Panc1 (cell line): ENCODE measurements at places on chromosomes 11 and 22. TPM values are rescaled to one million over a fixed set of nuclear protein-coding genes. Genes with fewer than 3 reads are reported as not detected.
A peak's percentile ranks its signal among the peaks of the same experiment; 100 is the strongest.

Gene EFCAB6
- total RNA-seq: 0.21 TPM

- peak overlapping the region; percentile 71 for H3K27ac ChIP-seq
- H3K4me1 ChIP-seq: peaks cover 72% of the 10 kb centered on the region
- H3K27me3 ChIP-seq: no peaks in the 10 kb centered on the region
- peaks cover 7% of the 10 kb centered on the region for H3K36me3 ChIP-seq
These were observed 7.6 kb downstream of the RPL3 start for GRCh38 chr22:39311592-39312400.

- no peak for DNase-seq
- H3K4me3 ChIP-seq: no peak overlapping the region
- peaks cover 14% of the 10 kb centered on the region; the same call in 1 of the 2 replicates for H3K27me3 ChIP-seq
- no peak overlapping the region for H3K27ac ChIP-seq
These were observed 1.5 kb downstream of the TUB start for GRCh38 chr11:8082391-8083087.

GRCh38 chr11:86740628-86741483 is 59.5 kb upstream of the PRSS23 start:
- peak overlapping the region; percentile 99 for H3K27ac ChIP-seq
- no peaks in the 10 kb centered on the region for H3K27me3 ChIP-seq
- H3K4me3 ChIP-seq: no peak overlapping the region
- H3K36me3 ChIP-seq: no peaks in the 10 kb centered on the region
- H3K4me1 ChIP-seq: peaks cover 80% of the 10 kb centered on the region

DNA sequence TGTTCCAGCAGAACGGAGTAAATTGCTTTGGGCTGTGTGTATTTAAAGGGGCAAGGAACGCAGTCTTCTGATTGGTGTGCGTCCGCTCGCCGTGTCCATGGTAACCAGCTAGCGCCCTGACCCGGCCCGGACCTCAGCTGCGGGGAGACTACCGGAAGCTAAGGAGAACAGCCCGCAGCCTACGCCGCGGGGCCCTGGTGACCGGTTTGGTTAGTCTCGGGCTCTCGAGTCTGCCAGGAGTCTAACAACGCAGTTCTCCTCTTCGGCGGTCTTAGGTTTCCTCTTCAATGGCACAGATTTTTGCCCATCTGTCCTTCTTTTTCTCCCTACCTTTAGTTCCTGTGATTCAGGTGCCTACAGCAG is 3.5 kb upstream of the OR56A3 start:
- no peaks in the 10 kb centered on the region; the same call in 1 of the 2 replicates for H3K27me3 ChIP-seq
- H3K4me1 ChIP-seq: no peaks in the 10 kb centered on the region
- DNase-seq: no peak
- no peak overlapping the region for H3K27ac ChIP-seq
- H3K4me3 ChIP-seq: no peak overlapping the region
- H3K36me3 ChIP-seq: no peaks in the 10 kb centered on the region

DNA sequence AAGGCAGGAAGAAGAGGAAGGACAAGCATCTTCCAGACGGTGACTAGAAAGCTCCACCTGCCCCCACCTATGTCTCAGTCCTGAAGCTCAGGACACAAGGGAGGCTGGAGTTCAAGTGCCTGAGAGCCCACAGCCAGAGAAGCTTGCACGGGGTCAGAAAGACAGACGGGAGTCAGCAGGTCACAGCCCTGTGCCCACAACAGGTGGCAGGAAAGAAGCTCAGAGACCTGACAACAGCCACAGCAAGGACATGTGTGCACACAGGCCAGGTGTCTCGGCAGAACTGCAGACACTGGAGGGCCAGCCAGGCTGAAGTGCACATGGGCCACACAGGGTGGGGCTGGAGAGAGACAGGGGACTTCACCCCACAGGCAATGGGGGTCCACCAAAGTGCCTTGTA is 37.2 kb upstream of the MOB2 start:
- no peaks in the 10 kb centered on the region for H3K36me3 ChIP-seq
- H3K27ac ChIP-seq: no peak overlapping the region
- no peaks in the 10 kb centered on the region for H3K4me1 ChIP-seq
- DNase-seq: no peak
- no peaks in the 10 kb centered on the region for H3K27me3 ChIP-seq
- H3K4me3 ChIP-seq: no peak overlapping the region

GRCh38 chr11:66051371-66051765 is 796 bp upstream of the SF3B2 start:
- H3K36me3 ChIP-seq: peaks cover 18% of the 10 kb centered on the region
- H3K4me3 ChIP-seq: peak overlapping the region; percentile 99
- no peaks in the 10 kb centered on the region for H3K27me3 ChIP-seq
- H3K27ac ChIP-seq: peak overlapping the region; percentile 98
